ENCODE measurements at places on chromosomes 6 and 20.

DNA sequence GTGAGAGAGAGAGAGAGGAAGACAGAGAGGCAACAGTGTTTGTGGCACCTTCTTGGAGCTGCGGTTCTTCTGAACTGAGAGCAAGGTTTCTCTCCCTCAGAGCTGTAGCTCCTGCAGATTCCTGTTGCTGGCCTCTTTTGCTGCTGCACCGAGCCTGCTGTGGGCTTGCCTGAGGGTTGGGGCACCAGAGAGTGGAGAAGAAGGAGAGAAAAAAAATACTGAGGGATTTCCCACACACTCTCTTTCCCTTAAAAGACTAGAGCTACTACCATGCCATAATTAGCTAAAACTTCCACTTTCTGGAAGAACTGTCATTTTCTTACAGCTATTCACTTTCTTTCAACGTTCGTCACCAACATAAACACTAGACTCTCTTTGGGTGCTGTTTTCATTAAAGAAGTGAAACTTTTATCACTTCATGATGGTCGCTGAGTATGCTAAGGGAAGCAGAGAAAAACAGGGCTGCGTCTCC, 18.2 kb upstream of the ECI2 start:
- DNase-seq: no peak

GRCh38 chr6:50961611-50962010, 142.9 kb downstream of the TFAP2B start:
- no peak for DNase-seq

DNA sequence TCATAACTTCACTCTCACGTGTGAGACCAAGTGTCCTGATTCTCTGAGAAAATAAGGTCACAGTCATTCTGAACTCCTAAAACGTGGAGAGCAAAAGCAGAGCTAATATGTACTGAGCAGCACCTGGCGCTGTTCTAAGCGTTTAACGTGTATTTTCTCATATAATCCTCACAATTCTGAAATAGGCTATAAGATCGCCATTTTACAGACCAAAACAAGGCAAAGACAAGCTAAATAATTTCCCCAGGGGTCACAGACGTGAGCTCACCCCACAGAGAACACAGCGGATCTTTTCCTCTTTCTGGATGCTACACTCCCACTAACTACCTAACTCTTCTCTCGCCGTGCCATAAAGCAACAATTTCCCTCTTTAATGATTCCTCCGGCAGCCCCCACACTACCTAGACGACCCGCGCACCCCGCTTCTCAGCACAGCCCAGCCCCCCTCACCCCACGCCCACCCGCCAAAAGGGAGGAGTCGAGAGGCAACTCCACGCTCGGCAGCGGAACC, 636 bp downstream of the SUPT3H start:
- peak; percentile 8 for DNase-seq

- DNase-seq: no peak
Observed at GRCh38 chr20:11654766-11655165, 262.9 kb upstream of the BTBD3 start.

GRCh38 chr20:21303872-21304586, 898 bp downstream of the XRN2 start:
- DNase-seq: no peak

GRCh38 chr20:16708602-16709001, 21.2 kb upstream of the SNRPB2 start:
- DNase-seq: no peak

DNA sequence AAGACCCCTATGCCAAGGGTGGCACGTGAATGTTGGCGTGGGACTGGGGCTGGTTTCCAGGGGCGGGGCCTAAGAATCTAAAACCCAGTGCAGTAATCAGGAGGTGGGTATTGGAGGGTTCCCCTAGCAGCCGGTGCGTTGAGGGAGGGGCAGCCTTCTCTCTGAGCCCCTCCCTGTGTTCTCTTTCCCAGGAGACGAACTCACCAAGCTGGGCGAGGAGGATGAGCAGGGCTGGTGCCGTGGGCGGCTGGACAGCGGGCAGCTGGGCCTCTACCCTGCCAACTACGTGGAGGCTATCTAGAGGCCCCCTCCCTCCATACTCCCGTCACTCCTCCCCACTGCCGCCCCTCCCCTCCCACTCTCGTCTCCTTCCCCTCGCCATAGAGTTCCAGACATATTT, 23.9 kb downstream of the SPDEF start:
- DNase-seq: no peak

GRCh38 chr20:8661229-8661952, 407.5 kb upstream of the PLCB4 start:
- no peak for DNase-seq

GRCh38 chr6:107819964-107820337, 4.2 kb downstream of the SCML4 start:
- DNase-seq: no peak

- no peak for DNase-seq
Observed at GRCh38 chr6:148293181-148293995, 49.2 kb upstream of the SASH1 start.

DNA sequence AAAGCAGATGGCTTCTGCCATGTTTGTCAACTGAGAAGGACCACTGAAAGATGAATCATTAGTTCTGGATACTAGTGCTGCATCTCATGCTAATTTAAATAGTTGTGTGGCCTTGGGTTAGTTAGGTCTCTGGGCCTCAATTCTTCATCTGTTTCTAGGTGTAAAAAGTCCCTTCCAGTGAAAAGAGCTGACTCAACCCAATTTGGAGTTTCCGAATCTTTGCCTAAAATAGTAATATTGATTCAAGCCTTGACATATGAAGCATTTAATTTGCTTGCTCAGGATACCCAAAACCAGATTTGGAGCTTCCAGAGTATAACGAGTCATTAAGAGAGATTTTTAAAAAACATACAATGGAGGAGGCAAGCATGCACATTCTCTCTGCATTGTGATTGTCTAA, 163.9 kb downstream of the LMBRD1 start:
- no peak for DNase-seq

GRCh38 chr6:79504372-79504771, 32.9 kb downstream of the LCA5 start:
- DNase-seq: no peak

GRCh38 chr20:14055127-14055742, 59.9 kb downstream of the MACROD2 start:
- DNase-seq: peak; percentile 26

DNA sequence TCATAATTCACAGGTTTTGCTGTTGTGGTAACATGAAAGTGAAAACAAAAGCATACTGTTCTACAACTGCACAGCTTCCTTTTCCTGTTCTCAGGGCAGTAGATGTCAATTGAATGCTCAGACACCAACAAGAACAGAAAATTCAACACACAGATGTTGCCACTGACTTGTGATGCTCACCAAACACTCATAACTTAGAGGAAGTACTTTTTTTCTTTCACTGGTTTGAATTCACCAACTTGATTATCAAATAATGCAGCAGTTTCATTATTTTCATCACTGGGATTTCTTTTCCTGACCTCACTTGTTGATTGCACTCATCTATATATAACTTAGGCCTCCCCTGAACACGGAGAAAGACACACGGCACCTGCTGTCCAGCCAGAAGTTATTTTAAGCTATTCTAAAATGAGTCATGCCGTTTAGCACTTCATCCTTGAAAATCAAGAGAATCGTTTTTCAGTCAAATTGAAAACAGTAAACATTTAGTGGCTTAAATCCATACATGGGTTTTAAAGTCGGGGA, 949 bp downstream of the TXLNB start:
- peak; percentile 44 for DNase-seq

GRCh38 chr6:134389658-134390057, 71.7 kb upstream of the SGK1 start:
- DNase-seq: no peak

DNA sequence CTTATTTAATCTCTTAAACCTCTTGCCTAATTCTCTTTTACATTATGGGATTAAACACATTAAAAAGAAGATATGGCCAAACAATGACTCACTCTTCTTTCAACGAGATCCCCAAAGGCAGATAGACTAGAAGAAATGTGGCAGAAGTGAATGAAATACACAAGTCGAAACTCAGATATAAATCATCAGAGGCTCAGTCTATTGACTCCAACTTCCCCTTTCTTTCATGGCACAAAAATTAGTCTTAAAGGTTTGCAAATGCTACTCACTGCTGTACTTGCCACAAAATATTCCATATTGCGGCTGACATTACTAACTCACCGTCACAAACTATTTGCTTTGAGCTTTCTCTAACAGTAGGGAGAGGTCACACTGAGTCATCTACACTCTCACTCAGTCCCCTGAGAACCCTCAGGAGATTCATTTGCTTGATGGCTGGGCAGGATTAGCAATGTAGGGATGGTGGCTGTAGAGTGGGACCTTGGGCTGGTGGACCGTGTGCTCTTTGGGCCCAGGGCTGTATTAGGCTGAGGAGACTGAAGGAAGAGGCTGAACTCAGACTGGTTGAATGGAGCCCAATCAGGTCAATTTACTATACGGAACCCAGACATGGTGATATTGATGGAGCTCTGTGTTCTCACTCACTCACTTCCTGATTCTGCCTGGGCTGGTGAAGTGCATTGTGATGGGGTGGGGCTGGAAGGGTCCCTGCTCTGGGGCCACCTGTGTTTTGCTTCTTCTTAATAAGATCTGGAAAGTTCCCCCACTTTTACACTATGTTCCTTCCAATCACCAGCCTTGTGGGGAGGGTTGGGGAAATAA, 42.8 kb upstream of the UBR2 start:
- DNase-seq: no peak

All from AG08396 (cell line).